Stimulated activated CD8-positive, alpha-beta memory T cell treated with anti-CD3 and anti-CD28 coated beads, Interleukin-15, amount 100 ng/mL, for 1 hour (primary cell): ENCODE measurements at places on chromosomes 1 and 21.

- no peak for DNase-seq
These were observed 8.1 kb upstream of the TEDDM1 start for GRCh38 chr1:182408435-182409075.

DNA sequence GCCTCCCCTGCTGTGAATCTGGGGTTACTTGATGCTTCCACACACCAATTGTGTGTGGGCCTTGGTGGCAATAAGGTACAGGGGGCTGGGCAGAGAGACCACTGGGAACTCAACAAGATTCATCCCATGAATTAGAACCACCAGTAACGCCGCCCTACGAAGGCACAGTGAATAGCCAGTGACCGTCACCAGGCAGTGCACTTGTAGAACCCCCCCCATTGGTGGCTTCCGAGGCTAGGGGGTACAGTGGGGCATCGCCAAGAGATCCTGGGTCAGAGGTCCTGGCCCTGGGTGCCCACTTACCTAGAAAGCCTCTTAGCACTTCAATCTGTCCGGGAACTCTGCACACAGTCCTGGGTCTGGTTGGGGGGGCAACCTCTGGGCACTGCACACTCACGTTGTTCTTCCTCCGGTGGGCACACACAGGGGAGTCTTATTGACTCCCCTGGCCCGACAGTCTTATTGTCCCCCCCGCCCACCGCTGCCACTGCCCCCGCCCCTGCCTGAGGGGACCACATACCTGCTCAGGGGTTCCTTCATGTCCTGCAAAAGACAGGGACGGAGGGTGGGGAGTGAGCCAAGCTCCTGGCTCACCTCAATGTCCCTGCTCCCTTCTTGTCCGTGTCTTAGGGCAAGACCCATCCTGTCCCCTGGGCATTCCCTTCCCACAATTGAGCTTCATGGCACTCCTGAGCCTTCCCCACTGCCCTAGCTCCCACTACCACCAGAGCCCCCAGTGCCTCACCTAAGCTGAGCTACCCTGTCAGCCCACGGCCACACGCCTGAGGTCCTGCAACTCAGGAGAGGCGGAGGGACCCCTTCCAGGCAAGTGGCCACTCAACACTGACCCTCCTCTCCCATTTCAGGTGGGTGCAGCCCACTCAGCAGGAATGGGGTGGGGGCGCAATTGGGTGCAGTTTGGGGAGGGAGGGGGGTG lies 2.5 kb upstream of the TRIM11 start:
- no peak for DNase-seq

- no peak for DNase-seq
These were observed 41.2 kb downstream of the SKI start for GRCh38 chr1:2269193-2269921.

DNA sequence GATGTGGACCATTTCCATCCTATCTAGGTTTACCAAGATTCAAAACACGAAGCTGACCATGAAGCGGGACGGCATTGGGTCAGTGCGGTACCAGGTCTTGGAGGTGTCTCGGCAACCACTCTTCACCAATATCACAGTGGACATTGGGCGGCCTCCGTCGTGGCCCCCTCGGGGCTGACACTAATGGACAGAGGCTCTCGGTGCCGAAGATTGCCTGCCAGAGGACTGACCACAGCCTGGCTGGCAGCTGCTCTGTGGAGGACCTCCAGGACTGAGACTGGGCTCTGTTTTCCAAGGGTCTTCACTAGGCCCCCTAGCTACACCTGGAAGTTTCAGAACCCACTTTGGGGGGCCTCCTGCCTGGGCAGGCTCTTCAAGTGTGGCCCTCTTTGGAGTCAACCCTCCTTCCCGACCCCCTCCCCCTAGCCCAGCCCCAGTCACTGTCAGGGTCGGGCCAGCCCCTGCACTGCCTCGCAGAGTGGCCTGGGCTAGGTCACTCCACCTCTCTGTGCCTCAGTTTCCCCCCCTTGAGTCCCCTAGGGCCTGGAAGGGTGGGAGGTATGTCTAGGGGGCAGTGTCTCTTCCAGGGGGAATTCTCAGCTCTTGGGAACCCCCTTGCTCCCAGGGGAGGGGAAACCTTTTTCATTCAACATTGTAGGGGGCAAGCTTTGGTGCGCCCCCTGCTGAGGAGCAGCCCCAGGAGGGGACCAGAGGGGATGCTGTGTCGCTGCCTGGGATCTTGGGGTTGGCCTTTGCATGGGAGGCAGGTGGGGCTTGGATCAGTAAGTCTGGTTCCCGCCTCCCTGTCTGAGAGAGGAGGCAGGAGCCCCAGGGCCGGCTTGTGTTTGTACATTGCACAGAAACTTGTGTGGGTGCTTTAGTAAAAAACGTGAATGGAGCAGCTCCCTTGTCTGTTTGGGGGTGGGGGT lies 864 bp upstream of the CCDC24 start:
- no peak for DNase-seq

DNA sequence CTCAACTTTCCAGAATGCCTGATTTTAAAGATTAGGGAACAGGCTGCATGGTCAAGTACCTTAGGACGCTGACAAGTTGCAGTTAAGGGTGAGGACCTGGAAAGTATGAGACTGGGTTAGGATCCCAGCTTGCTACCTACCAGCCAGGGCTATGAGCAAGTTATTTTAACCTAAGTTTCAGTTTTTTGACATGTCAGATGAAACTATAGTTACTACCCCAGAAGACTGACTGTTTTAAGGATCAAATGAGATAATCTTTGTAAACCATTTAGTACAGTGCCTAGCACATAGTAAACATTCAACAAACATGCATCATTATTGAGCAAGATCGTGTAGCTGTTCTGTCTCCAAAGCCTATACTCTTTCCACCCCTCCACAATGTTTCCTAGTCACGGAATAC lies 14.4 kb downstream of the THEMIS2 start:
- DNase-seq: no peak
